Left ventricle myocardium inferior (tissue), 1 donor: ENCODE measurements at places on chromosomes 11 and 22.

DNA sequence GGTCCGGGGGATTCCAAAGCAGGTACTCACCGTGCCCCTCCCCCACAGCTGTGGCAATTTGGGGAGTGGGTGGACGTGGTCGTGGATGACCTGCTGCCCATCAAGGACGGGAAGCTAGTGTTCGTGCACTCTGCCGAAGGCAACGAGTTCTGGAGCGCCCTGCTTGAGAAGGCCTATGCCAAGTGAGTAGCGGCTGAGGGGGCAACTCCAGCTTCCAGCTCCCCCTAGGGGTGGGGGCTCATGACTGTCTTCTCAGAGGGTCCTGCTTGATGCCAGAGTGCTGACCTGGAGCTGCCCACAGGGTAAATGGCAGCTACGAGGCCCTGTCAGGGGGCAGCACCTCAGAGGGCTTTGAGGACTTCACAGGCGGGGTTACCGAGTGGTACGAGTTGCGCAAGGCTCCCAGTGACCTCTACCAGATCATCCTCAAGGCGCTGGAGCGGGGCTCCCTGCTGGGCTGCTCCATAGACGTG lies 4.2 kb downstream of the CAPN1 start:
- no peak for DNase-seq
- H3K4me1 ChIP-seq = peaks cover 25% of the 10 kb centered on the region
- peaks cover 54% of the 10 kb centered on the region for H3K36me3 ChIP-seq

- no peak overlapping the region for H3K27ac ChIP-seq
- DNase-seq = no peak
- peaks cover 52% of the 10 kb centered on the region for H3K4me1 ChIP-seq
- H3K27me3 ChIP-seq = no peaks in the 10 kb centered on the region
- no peak overlapping the region for H3K4me3 ChIP-seq
- H3K36me3 ChIP-seq = no peaks in the 10 kb centered on the region
Measured at GRCh38 chr11:33778675-33779074, 4.4 kb upstream of the FBXO3 start.

- H3K4me1 ChIP-seq = peaks cover 71% of the 10 kb centered on the region
- peaks cover 14% of the 10 kb centered on the region for H3K36me3 ChIP-seq
- no peaks in the 10 kb centered on the region for H3K27me3 ChIP-seq
- DNase-seq = no peak
Measured at GRCh38 chr11:113862435-113862834, 12.9 kb downstream of the USP28 start.

GRCh38 chr11:2573240-2574042 lies 126.4 kb downstream of the KCNQ1OT1 start:
- no peaks in the 10 kb centered on the region for H3K27me3 ChIP-seq
- no peak overlapping the region for H3K27ac ChIP-seq
- H3K4me3 ChIP-seq = no peak overlapping the region
- H3K36me3 ChIP-seq = peaks cover 6% of the 10 kb centered on the region
- peaks cover 15% of the 10 kb centered on the region for H3K4me1 ChIP-seq
- DNase-seq = no peak

DNA sequence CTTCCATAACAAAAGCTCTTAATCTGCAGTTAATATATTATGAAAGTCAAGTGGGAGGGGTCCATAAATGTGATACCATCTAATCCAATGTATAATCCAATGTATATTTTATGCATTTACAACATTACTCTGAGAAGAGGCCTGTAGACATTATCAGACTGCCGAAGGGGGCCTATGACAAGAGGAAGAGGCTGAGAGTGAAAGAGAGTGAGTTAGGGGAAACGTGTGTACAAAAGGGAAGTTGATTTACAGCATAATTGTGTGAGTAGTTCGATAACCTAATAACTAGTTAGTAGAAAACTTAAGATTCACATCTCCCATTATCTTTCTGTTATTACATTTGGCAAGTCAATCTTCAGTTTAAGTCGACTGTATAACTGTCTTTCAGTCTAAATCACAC lies 86.6 kb downstream of the DDX10 start:
- no peaks in the 10 kb centered on the region for H3K36me3 ChIP-seq
- DNase-seq = no peak

DNA sequence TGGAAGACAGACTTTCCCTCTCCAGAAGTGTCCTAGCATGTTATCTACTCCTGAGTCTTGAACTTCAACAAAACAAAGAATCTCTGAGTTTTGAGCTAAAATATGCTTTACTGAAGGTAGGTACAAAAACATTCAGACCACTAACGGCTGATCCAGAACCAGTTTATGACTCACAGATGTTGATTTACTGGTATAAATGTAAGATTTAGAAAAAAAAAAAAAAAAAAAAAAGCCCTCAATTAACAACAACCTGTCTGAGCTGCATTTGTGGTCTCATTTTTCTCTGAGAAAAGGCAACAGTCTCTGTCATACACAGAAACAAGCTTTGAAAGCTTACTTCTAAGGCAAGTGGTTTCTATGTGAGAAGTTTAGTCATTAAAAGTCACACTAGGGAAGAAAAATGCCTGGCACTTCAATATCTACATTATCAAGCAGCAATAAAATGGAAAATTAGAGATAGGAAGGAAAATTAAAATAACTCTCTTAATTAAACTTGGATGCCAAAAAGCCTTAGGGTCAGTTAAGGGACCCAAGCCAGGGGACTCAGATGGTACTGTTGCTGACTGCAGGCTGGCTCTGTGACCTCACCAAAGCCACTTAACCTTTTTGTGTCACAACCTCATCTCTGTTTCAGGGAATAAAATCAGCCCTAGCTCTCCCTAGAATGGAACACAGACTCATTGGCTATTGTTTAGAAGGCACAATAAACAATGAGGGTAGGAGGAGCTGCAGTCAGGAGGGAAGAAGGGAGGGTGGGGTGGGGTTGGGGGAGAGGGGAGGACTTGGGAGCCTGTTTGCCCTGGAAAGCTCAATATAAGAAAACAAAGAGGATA lies 61.7 kb downstream of the ETS1 start:
- DNase-seq = no peak
- no peaks in the 10 kb centered on the region for H3K27me3 ChIP-seq
- H3K4me3 ChIP-seq = no peak overlapping the region
- H3K4me1 ChIP-seq = peaks cover 74% of the 10 kb centered on the region
- peak overlapping the region; percentile 97 for H3K27ac ChIP-seq
